ENCODE measurements at places on chromosomes 13 and 19. TPM values are rescaled to one million over a fixed set of nuclear protein-coding genes. Genes with fewer than 3 reads are reported as not detected.

Gene SEMA6B
- 0.12 TPM for polyA plus RNA-seq

Gene CYP2S1
- 10.3 TPM for polyA plus RNA-seq

Gene GPX4
- polyA plus RNA-seq: 459 TPM

Gene MBD3L3
- polyA plus RNA-seq: not detected

Gene SPRED3
- polyA plus RNA-seq: not detected

DNA sequence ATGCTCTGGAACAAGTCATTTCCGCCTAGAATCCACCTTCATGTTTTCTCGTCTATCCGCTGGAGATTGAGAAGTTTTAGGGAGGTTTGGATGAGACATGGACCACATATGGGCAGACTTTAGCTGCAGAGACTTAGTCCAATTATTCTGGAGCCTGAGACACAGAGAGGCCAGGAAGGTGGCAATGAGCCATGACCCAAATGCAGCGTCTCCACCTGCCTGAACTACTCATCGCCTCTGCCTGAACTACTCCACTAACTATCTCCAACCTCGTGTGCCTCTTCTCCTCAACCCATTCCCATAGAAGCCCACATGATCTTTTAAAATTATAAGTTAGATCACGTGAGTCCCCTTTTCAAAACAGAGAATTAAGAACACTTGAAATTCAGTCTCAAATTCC is 5.6 kb downstream of the PLEKHA4 start:
- no peak for DNase-seq

- no peak for DNase-seq
Measured at GRCh38 chr13:66362485-66362884, 867.7 kb downstream of the PCDH9 start.

DNA sequence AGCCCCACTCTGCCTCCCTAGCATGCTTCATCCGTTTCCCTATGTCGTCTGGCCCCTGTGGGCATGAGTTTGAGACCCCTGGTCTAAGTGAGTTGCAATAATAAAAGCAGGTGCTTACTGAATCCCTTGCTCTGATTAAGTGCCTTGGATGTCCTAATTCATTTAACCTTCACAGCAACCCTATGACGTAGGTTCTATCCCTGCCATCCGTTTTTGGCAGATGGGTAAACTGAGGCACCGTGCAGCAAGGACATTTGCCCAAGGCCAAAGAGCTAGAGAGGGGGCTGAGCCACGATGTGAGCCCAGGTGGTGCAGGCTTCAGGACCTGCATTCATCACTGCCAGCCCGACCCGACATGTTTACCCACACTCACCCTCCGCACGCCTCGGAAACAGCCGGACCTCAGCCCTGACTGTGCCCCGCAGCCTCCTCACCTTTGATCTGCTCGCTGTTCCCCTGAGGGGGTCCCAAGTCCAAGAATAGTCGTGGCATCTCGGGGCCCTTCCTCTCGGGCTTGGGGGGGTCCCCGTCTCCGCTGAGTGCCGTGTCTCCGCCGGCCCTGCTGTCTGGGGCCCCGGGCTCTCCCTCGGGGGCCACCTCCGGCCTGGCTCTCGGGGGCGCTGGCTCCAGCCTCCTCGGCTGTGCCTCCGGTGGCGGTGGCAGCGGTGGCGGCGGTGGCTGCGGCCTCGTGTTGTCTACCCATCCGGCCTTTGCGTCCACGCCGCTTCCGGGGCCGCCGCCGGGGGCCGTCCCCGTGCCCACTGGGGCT is 14.5 kb downstream of the LMTK3 start:
- DNase-seq: no peak

- DNase-seq: no peak
Measured at GRCh38 chr13:22773465-22773864, 407.3 kb upstream of the SGCG start.

GRCh38 chr13:26971990-26972887 is 199.4 kb downstream of the USP12 start:
- peak; percentile 23 for DNase-seq

DNA sequence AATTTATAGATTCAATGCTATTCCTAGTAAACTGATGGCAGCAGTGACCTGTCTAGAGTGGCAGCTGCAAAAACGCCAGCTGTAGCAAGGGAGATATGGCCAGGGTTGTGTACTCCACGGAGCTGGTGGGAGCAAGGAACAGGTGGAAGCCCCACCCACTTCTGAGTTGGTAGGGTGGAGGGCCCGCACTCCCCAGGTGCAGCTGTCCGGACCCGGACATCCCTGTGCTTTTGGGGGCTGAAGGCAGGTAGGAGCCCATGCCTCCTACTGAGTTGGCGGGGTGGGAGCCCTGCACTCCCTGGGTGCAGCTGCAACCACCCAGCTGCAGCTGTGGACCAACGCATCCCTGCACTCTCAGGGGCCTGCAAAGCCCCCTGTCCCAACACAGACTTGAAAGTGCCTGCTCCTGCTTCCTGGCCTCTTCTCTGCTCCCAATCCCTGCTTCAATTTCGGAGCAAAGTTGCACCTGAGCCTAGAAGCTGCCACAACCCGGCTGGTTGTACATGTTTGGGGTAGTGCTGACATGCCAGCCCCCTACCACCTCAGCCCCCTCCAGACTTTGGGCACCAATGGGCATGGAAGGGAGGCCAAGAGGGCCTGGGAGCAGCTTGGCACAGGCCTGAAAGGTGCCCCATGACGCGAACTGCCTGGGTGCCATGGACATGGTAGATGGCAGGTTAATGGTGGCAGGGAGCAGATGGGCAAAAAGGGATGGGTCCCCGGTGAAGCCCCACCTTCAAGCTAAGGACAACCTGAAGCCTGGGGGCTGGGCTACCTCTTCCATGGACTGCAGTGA is 19.8 kb downstream of the UGGT2 start:
- DNase-seq: no peak

GRCh38 chr13:113762538-113762937 is 3.5 kb downstream of the TMEM255B start:
- DNase-seq: no peak

Data from CD14-positive monocyte (primary cell).